Endothelial cell of umbilical vein (primary cell): ENCODE measurements at places on chromosomes 12 and 14. TPM values are rescaled to one million over a fixed set of nuclear protein-coding genes. Genes with fewer than 3 reads are reported as not detected.

MANSC4 gene
- polyA plus RNA-seq: 0.11 TPM in 1 of 2 replicates, not detected in the other

GSC gene
- not detected in 2 replicates for polyA plus RNA-seq

DNA sequence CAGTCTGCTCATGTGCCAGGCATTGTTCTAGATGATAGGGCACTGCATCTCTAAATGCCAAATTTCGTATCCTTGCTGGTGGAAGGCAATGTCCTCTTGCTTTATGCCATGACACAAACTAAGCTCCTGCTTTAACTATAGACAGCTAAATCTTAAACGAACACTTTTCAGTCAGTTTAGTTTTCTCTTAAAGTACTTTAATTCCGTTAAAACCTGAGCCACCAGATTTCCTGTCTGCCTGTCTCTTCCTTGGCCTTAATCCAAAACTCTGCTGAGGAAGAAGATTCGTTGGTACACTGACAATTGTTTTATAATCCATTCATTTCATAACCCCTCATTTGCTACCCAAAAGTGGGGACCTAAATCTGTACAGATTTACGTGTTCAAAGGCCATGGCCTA is 194.4 kb upstream of the BCL2L14 start:
- DNase-seq: no peak

NINJ2 gene
- 4.4 and 6.0 TPM in 2 replicates for polyA plus RNA-seq

TUBA1B gene
- 5,362 and 5,535 TPM in 2 replicates for polyA plus RNA-seq

DNA sequence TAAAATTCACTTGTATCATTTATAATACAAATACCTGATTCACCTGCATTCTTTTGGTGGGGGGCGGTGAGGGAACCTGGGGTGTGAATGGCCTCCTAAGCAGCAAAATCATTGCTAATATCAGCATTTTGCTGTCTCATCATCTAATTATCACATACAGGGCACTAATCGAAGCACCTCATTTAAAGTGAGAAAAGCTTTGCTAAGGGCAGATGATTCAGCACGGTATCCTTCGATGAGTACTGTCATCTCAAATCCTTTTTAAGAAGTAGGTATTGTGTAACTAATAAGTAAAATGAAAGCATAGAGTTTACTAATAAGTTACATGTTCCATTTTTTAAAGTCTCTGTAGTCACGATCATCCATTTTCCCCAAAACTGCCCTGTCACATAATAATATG is 278.1 kb upstream of the SOX5 start:
- DNase-seq: no peak

TSPAN8 gene
- polyA plus RNA-seq: 0.76 and 1.2 TPM in 2 replicates

DNA sequence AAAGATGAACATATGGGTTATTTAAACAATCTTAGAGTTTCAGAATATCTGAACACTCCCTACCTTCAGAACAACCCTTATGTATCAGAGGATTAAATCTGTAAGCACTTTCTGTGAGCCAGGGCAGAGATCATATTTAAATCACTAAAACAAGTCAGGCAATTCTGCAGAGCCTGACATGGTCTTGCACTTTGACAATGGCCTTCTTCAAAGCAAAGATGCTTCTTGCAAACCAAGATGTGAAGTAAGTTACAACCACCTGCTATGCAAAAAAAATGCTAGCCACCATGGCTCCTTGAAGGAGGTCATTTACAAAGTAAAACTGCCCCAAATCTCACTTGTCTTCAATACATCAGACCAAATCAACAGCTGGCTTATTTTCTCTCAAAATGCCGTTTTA is 3.2 kb downstream of the PPP1CC start:
- DNase-seq: no peak

GRCh38 chr14:56821177-56821576 is 10.9 kb upstream of the OTX2 start:
- DNase-seq: no peak

DNA sequence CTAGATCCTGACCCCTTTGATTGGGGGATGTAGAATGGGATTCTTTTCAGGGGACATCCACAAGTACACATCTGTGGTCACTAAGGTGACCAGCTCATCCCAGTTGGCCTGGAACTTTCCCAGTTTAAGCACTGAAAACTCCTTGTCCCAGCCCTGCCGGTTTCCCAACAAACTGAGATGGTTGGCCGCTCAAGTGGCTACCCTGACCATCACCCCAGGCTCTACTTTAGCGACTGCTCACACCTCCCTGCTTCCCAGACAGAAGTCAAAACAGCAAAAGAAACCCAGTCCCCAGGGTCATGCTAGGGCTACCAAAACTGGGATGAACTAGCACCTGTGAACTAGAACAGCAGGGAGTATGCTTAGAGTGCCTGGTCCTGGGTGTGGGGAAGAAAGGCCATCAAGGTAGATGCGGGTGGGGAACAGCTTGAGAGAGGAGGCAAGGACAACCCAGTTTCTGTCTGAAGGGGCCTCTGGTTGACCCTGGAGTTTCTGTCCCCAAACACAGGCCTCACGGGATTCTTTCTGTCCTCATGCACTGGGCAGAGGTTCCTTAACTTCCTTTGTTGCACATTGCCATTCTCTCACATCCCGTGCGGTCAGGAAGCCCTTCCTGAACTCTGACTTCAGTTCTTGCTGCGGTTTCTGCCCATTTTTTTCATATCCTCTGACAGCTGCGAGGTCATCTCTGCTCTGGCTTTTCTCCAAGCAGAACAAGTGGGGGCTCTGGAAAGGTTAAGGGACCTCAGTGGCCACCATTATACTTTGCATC is 1.6 kb downstream of the LTB4R start:
- DNase-seq: peak; percentile 78

DNA sequence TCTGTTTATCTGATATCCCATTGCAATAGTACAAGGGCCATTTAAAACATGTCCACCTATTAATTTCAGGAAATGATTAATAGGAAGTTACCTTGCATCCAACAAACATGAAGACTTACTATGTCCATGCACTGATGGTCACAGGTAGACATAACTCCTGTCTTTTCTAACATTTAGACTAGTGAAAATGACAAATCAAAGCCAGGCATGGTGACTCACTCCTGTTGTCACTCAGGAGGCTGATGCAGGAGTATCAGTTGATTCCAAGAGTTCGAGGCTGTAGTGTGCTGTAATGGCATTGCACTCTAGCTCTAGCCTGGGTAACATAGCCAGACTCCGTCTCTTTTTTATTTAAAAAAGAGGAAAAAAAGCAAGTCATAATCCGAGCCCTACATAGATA is 14.8 kb downstream of the HSP90B1 start:
- DNase-seq: no peak

RPAP3 gene
- 2.0 and 3.9 TPM in 2 replicates for polyA plus RNA-seq

- no peak for DNase-seq
Observed at GRCh38 chr12:25119020-25119419, 75.9 kb downstream of the DNAI7 start.

KRT82 gene
- polyA plus RNA-seq: not detected in 2 replicates

CFAP54 gene
- polyA plus RNA-seq: 3.2 and 3.6 TPM in 2 replicates

DNA sequence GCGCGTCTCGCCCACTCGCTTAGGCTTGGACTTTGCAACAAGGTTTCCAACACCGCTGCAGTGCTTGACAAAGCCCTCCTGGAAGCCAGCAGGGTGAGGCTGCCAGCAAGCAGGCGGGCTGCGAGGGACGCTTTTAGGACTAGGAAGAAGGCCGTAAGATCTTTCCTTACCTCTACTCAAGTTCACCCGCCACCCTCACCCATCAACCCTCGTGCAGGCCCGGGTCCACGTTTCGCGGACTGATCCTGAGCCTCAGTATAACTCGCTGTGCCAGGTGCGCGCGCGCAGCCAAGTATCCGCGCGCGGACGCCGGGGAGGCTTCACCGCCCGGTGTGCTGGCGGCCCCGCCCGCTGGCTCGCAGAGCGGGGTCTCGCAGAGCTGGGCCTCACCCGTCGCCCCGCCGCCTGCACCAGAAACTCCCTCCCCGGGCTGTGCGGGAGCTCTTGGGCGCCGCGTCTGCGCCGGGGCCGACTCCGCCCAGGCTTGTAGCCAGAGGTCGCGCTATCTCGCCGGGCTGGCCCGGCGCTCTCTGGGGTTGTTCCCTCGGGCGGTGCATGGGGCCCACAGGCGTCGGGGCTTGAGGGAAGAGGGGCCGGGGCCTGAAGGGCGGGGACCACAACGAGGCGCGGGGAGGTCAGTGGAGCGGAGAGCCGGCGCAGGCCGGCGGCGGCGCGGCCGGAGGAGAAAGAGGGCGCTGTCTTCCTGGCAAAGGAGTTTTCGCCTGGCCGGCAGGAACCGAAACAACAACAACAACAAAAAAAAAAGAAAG is 7.6 kb upstream of the SIX1 start:
- peak; percentile 65 for DNase-seq

NRIP2 gene
- polyA plus RNA-seq: not detected in 2 replicates

DNA sequence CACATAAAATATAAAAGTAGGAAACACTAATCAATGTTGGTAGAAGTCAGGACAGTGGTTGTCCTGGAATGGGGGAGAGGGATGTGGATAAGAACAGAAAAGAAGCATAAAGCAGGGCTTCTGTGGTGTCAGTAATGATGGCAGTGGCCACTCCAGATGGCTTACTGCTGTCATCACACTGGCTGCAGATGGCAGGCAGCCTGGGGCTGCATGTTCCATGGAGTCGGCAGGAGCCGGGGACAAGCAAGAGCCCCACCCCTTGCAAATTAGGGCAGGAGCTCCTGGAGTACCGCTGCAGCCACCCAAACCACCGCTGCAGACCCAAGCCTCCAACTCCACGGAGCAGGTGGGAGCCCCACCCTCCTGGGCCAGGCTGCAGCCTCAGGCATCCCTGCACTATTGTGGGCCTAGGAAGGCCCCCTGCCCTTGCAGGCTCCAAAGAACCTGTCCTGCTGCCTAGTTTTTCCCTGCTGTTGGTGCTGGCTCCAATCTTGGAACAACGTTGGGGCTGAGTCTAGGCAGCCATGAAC is 28.8 kb upstream of the SLC5A8 start:
- DNase-seq: no peak

RFLNA gene
- 24.5 and 51.1 TPM in 2 replicates for polyA plus RNA-seq

DNA sequence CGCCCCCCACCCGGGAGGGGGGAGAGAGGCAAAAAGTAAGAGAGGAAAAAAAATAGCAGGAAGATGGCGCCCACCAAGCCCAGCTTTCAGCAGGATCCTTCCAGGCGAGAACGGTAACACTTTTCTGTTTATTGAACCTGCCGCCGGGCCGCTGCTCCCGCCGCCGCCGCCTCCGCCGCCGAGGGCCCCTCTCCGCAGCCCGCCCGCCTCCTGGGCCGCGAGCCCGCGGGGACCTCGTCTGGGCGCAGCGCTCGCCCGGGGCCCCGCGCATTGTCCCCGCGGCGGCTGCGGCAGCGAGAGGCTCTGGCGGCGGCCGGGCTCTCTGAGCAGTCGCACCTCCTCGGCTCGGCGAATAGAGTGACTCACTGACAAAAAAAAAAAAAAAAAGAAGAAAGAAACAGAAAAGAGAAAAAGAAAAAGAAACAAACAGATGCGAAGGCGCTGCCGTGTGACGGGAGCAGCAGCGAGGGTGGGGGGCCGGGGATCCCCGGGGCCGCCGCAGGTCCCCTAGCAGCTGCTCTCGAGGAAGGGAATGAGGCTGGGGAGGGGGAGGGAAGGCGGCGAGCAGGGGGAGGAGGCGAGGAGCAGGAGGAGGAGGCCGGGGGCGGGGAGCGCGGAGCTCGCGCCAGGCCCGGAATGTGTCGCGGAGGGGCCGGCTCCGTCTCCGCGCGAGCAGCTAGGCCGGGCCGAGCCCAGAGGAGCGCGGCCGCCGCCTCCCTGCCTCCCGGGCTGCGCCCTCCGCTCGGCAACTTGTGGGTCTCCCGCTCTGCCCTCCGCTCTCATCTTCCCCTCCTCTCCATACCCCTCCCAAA is 781 bp downstream of the NPAS3 start:
- DNase-seq: peak; percentile 68

- DNase-seq: peak; percentile 75
Observed at GRCh38 chr12:46152456-46152855, 116.4 kb downstream of the SLC38A1 start.

FBXO21 gene
- 66.7 and 80.6 TPM in 2 replicates for polyA plus RNA-seq

- DNase-seq: no peak
Observed at GRCh38 chr12:10554228-10554755, 48.6 kb downstream of the EIF2S3B start.
